ENCODE measurements at places on chromosomes 3 and 15.

DNA sequence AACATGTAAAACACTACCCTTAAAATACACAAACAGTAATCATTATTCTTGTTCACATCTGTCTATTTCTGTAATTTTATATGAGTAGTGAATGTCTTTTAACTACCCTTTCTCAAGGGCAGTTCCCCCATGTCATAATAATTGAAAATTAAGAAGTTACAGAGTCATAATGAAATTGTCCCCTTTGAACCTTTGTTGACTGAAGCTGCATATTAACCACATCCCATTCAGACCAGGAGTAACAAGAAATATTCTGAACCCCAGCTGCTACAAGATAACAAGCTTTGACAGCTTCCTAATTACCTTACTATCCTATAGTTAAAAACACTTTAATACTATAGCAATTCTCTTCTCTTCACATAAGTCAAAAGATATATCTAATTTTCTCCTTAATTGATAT is 635.9 kb upstream of the SUCLG2 start:
- DNase-seq, result no peak

- DNase-seq, result no peak
Measured at GRCh38 chr3:55203546-55203945, 275.7 kb upstream of the LRTM1 start.

DNA sequence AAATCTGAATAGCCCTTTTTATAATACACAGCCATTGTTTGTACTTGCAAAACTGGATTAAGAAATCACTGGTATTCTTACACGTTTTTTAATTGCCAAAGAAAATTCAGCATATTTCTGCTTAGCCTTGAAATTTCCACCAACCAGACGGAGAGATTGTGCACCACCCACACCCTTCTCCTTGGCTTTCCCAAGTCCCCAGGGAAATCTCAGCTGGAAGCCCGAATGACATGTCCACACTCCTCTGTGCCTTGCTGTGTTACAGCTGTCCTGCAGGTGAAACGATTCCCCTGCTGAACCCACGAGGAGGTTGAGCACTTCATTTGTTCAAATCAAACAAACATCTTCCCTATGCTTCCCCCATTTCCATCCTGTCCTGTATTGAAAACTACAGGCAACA is 49.6 kb upstream of the PPARG start:
- no peak for DNase-seq

- no peak for DNase-seq
Measured at GRCh38 chr15:40747685-40748631, 7.1 kb downstream of the RMDN3 start.

DNA sequence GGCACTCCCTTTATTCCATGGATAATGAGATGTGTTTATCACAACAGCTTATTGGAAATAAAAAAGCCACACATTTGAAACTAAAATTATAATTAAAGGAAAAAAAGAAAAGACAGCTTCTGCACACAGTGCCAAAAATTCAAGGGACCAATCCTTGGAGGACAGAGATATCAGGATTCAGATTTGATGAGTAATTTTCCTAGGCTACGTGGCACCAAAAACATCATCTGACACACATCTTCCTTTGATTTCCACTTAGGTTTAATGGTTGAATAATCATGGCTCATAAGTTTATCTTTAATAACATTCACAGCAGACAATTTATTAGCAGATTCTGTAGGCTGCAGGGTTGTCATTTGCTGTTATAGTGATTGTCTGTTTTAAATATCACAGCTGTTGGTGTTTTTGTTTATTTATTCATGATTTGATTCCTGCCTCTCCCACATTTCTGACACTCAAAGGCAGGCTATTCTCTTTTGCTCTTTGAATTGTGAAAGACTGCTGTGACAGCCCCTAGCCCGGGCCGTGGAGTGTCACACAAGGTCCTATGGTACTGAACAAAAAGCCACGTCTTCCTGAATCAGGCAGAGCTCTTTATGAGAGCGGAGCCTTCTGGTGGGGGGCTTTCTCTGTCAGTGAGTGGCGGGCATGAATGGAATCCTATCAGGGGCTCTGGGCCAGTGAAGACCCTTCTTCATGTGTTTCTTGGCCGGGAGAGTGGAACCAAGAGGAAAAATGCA is 708.5 kb downstream of the SQOR start:
- DNase-seq, result peak; percentile 14

DNA sequence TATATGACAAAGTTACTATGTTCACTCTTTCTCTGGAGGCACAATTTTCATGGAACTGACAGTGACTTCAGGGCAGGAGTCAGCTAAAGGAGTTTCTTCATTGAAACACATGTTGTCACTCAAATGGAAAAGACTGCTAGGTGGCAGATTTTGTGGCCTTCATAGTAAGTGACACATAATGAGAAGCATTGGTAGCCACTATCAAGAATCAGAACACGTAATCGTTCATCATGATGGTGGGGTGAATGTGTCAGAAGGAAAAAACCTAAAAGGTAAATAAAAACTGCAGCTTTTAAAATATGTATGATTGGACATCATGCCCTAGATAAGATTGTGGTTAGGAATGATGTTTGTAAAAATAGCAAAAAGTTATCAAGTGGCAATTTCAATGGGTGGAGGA is 1491.0 kb downstream of the SI start:
- no peak for DNase-seq

DNA sequence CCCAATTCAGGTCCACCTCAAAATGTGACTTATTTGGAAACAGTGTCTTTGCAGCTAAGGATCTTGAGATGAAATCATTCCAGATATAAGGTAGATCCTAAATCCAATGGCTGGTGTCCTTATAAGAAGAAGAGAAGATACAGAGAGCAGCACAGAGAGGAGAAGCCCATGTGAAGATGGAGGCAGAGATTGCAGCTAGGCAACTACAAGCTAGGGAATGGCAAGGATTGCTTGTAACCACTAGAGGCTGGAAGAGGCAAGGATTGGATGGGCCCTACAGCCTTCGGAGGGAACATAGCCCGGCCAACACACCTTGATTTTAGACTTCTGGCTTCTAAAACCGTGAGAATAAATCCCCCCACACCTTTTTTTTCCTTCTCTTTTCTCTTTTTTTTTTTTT is 38.5 kb downstream of the SYN2 start:
- DNase-seq, result no peak

DNA sequence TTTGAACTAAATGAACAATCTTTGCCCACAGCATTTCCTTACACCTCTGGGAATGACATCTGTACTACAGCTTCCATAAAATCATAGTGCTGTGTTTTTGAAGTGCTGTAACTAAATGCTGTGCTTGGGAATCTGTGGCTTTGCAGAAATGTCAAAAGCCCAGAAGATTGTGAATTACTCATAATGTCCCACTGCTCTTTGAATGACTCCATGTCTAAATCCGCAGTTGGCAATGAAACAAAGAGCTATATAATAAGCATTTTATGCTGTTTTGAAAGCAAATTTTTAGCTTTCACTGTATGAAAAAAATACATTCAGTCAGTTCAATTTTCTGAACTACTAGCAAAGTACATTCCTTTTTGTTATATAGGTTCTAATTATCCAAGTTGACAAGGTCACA is 88.6 kb upstream of the ADAMTS17 start:
- no peak for DNase-seq

- DNase-seq, result no peak
Measured at GRCh38 chr3:3855056-3855455, 55.8 kb downstream of the LRRN1 start.

GRCh38 chr15:59170295-59171066 is 36.2 kb upstream of the LDHAL6B start:
- no peak for DNase-seq

DNA sequence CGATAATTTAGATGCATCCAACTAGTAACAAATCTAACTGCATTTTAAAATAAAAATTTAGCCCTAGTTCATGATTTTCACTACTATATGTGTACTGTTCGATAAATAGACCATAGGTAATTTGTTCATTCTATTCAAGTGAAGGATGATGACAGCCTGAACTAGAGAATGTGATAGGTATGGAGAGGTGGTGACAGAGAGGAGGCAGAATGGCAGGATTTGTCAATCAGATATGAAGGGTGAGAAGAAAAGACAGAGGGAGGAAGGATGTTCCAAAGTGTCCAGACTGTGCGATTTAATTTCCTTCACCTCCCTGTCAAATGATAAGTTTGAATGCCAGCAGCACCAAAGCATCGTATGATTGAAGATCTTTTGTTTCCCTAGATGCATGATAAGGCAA is 31.6 kb downstream of the BCL2A1 start:
- DNase-seq, result no peak

DNA sequence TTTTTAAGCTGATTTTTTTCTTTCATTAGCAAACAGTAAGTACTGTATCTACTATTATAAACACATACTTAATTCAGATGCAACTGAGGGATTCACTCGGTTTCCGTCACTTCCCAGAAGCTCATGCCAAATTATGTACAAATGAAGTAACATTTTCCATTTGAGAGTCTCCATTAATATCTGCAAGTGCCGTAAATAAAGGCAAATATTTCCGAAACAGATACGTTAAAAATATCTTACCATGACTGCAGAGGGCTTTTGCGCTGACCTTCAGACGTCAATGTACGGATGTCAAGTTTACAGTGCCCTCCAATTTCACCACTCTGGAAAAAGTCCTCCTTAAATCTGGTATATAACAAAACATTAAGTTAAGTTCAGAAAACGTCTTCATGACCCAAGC is 9.3 kb downstream of the EOGT start:
- no peak for DNase-seq

DNA sequence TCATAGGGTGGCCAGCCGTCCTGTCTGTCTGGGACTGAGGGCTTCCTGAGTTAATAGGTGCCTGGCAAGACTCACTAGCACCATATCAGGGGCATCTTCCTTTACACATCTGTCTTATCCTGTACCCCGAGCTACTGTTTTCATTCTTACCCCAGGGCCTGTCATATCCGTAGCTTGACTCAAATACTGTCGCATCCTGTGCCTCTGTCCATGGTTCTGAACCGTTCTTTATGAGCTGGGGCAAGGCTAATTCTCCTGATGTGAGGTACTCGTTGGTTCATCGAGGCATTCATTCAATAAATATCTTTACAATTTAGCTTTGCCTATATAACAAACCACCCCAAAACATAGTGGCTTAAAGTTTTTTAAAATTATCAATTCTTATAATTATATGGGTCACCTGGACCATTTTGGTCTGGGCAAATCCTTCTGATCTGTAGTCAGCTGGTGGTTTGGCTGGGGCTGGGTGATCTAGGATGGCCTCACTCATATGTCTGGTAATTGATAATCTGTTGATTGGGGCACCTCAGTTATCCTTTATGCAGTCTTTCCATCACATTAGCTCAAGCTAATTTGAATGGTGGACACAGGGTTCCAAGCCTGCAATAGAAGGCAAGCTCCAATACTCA is 121.2 kb downstream of the TLE3 start:
- no peak for DNase-seq

GRCh38 chr3:70631716-70632307 is 319.4 kb upstream of the MDFIC2 start:
- no peak for DNase-seq

GRCh38 chr15:101242160-101242998 is 9.5 kb downstream of the CHSY1 start:
- no peak for DNase-seq

- DNase-seq, result no peak
Measured at GRCh38 chr15:66982816-66983215, 82.6 kb upstream of the SMAD3 start.

DNA sequence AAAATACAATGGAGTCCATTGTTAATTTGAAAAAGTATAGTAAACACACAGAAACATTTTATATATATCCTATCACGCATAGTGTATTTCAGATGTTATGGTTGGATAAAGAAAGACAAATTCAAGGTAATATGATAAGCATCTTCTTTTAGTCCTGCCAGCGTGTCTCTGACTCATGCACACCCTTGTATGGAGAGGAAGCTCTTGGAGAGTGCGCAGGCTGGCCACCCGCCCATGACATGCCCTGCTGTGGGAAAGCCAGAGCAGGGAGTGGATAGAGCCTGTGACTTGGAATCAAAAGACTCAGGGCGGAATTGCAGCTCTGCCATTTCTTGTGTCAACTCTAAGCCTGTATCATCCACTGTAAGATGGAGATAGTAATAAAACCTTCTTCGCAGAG is 23.0 kb upstream of the COPG1 start:
- DNase-seq, result no peak

- no peak for DNase-seq
Measured at GRCh38 chr15:98713585-98714001, 65.3 kb downstream of the IGF1R start.

DNA sequence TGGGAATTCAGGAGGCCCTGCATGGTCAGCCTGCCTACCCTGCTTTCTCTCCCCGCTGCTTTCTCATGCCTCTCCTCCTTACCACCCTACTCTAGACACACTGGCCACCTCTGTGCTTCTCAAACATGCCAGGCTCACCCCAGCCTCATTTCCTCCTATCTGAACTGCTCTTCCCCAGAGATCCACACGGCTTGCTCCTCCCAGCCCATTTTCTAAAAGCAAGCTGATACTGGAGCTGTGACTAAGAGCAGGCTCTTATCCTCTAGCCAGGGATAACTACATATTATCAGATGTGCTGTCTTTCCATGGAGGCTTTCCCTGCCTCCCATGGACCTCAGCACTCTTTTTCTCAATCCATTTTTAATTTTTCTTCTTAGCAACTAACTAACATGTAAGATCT is 85.9 kb downstream of the BOC start:
- no peak for DNase-seq

- no peak for DNase-seq
Measured at GRCh38 chr3:54066253-54066652, 56.1 kb upstream of the CACNA2D3 start.

- DNase-seq, result peak; percentile 40
Measured at GRCh38 chr3:53072653-53073552, 27.0 kb upstream of the SFMBT1 start.

DNA sequence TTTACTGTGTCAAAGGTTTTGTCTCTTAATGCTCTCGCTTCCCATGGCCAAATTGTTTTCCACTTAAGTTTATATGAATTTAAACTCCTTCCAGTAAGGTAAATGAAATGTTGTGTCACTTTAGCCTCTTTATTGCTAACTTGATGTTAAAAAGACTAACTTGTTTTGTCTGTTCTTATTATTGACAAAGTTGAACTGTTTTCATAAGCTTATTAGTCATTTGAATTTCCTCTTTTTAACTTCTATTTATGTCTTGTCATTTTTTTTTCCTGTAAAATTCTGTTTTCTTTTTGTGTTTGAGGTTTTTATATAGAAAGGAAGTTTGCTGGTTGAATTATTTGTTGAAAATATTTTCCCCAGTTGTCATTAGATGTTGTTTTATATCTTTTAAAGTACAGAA is 25.8 kb downstream of the FAM98B start:
- no peak for DNase-seq

- no peak for DNase-seq
Measured at GRCh38 chr3:42051384-42052131, 39.6 kb upstream of the TRAK1 start.

- DNase-seq, result no peak
Measured at GRCh38 chr3:62361824-62362223, 11.5 kb downstream of the FEZF2 start.

DNA sequence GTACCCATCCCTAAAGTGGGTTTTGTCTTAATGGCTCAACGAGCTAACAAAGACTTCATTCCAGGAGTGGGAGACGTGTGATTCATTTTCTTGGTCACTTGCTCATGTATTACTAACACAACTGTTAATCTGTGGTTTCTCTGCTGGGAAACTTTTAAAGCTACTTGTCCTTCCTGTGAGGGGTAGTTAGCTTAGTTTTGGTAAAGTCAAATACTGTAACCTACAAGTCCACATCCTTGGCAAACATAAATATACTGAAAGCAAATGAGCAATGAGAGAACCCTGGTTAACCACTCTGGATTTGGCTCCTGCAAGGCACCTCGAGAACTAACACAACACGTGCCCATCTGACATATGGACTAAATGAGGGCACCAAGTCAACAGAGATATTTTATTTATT is 19.9 kb downstream of the NOX5 start:
- DNase-seq, result no peak
